ENCODE measurements at places on chromosomes 1 and 21. TPM values are rescaled to one million over a fixed set of nuclear protein-coding genes. Genes with fewer than 3 reads are reported as not detected.

DNA sequence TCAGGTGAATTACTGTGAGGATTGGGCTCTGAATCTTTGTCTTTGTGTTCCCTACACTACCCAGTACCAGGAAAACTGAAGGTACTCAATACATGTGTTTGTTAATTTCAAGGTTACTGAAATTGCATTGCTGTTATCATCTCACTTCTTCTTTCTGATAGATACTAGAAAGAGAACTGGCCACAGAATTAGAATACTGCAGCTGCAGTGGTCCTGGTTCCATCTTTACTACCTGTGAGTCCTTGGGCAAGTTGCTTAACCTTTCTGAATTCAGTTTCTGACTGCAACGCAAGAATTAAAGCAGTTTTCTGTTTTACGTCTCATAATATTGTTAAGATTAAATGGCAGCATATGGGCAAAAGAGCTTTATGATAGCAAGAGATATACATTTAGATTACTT is 263.5 kb downstream of the LMO4 start:
- no peak for DNase-seq

DNA sequence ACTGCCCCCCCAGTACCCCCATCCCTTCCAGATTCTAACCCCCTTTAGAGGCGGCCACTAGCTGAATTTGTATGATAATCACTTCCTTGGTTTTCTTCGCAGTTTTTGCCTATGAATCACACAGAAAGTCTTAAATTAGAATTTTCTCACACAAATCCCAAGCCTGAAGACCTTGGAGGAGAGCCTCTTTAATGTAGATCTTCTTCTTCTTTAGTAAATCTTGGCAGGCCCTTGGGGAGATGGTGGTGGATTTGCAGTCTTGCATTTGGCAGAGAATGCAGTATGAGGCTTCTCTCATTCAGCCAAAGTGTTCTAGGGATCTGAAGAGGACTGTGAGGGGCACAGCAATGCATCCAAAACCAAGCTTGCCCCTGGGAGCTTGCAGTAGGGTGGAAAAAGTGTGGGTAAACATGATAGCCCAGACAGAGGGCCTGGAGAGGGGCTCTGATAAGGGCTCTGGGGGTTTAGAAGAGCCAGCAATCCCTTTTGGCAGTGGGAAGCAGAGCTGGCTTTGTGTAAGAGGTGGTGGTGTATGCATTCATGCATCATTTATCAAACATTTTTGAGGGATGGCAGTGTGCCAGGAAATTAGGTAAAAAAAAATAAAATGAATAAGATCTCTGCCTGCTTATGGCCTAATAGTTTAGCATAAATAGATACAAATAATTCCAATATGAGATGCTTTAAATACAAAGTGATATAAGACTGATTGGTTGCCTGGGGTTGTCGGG is 7.7 kb upstream of the CDC42 start:
- no peak for DNase-seq

- no peak for DNase-seq
Measured at GRCh38 chr21:43805275-43805800, 16.0 kb downstream of the RRP1 start.

GRCh38 chr1:21930080-21930571 is 7.0 kb downstream of the HSPG2 start:
- no peak for DNase-seq

- DNase-seq, result no peak
Measured at GRCh38 chr1:233796146-233796783, 108.2 kb upstream of the SLC35F3 start.

DNA sequence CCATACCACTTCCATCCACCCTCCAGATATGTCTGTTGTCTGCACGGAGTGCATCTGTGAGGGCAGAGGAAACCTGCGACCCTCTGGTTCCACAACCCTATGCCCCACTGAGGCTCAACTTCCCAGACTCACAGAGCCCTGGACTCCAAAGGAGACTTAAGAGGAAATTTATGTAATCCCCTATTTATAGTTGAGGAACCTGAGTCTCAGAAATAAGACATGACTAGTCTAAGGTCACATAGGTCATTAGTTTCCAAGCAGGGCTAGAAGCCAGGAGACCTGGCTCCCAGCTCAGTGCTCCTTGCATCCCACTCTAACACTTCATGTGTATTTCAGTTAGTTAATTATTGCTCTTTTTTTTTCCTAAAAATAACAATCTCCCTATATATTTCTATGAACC is 15.7 kb upstream of the LEMD1 start:
- no peak for DNase-seq

DNA sequence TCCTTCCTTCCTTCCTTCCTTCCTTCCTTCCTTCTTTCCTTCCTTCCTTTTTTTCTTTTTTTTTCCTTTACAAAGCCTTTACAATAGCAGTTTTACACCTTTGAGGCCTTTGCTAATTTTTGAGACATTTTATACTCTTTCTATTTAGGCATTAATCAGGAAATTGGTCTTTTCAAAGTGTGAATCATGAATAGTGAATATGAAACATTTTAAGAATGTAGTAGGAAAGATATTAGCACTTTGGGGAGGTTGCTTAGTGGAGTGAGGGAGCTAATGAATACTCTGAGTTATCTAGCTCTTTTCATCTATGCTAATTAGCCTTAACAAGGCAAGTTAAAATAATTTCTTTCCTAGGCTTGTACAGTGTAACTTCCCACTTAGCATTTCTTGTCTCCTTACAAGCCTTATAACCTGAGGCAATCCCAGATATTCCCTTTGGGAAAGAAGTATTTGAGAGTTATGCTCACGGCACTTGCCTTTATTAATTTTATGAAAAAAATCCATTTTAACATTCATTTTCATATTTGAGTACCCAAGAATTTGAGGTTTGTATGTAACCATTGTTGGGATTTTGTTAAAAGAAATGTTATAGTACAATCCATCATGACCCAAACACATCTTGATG is 122.6 kb downstream of the NTNG1 start:
- DNase-seq, result no peak

DNA sequence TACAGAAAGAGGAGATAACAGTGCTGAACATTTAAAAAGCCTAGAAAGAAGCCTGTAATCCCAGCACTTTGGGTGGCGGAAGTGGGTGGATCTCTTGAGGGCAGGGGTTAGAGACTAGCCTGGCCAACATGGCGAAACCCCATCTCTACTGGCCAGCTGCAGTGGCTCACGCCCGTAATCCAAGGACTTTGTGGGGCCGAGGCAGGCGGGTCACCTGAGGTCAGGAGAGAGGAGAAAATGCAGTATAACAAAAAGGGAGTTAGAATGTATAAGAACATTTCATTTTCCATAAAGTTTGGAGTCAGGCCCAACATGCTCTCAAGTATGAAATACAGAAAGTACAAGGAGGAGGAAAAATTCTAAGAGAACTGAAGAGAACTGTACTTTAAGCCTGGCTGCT is 134.5 kb downstream of the SMYD3 start:
- peak; percentile 59 for DNase-seq

DNA sequence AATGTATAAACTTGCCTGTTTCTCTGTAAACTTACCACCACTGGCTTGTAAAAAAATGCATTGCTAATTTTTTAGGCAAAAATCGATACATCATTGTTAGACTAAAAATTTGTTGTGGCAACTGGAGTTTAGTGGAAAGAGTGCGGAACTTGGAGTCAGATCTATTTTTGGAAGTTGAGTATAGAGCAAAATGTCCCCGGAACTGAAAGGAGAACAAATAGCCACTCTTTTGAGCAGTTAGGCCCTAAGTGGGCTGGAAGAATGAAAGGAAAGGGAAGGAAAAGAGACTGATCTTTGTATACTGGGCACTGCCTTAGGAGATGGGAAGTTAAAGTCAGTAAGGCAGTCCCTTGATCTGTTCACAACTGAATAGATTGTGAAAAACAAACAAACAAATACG is 30.2 kb downstream of the OPTC start:
- no peak for DNase-seq

DNA sequence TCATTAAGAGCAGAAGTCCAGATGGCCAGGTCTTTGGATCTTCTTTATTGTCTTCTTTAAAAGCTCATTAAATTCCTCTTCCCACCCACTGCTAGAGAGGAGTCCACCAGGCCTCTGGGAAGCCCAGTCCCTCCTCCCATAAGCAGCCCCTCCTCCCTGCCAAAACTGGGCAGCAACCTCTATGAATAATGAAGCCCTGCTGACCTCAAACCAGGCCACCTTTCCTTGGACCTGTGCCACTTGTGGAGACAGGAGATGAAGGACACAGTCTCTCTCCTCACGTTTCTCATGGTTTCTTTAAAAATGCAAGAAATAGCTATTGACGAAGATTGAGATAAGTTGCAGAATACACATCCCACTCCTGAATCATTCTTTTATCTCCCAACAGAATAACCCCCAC is 112.8 kb downstream of the EDEM3 start:
- DNase-seq, result no peak

GRCh38 chr1:115337633-115338456 is at the start of gene NGF:
NGF (minus strand) TSS chr1:115338249; CDS start chr1:115286795, 51,454 bp downstream.
- DNase-seq, result peak; percentile 77

DNA sequence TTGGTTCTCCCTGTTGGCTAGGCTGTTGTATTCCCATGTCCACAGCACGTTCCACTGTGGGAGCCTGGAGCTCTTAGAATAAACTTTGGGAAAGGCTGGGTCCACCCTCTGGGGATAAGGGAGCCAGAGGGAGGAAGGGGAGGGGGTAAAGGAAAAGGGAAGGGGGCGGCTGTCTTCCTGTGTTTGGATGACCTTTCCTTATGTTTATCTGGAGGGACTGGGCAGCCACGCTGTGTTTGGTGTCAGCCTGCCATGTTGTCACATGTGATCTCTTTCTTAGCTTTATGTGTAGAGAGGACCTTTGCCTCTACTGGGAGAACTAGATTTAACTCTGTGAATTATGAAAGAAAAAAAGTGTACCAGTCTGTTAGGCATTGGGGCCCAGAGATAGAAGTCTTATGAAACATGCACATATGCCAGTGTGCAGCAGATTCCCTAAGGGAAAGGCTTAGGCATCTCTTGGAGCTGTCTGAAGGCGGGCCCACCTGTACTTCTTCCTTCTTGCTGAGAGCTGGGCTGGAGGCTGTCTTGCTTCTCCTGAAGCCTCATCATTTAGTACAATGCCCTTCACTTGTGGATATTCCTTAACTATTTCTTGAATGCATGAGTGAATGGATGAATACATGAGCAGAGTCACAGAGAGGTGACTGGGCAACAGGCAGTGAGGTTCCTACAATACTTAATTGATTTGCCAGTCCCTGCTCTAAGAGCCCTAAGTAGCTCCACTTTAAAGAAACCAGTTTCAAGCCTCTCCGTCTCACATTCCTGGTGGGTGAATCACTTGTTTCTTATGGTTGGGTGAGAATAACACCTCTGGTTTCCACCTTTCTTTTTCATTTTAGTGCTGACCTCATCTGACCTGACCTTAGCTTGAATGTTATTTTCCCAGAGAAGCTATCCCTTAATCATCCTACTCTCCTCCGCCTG is 62.5 kb upstream of the ARHGAP29 start:
- no peak for DNase-seq

DNA sequence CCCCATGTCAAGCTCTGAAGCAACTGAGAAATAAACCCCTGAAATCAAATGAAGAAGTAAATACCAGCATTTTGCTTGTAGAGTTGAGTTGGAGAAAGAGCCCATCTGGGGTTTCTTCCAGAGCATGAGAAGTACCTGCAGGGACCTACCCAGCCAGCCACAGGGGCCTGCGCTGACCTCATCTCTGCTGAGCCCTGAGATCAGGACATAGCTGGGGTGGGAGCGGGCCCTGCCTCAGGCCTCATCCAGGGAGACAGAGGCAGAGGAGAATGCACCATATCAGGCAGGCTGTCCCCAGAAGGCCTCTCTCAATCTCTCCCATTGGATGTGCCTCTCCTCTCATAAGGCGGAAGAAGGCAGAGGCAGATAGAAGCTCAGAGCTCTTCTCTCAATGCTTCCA is 27.6 kb downstream of the RUNX1 start:
- DNase-seq, result no peak

DNA sequence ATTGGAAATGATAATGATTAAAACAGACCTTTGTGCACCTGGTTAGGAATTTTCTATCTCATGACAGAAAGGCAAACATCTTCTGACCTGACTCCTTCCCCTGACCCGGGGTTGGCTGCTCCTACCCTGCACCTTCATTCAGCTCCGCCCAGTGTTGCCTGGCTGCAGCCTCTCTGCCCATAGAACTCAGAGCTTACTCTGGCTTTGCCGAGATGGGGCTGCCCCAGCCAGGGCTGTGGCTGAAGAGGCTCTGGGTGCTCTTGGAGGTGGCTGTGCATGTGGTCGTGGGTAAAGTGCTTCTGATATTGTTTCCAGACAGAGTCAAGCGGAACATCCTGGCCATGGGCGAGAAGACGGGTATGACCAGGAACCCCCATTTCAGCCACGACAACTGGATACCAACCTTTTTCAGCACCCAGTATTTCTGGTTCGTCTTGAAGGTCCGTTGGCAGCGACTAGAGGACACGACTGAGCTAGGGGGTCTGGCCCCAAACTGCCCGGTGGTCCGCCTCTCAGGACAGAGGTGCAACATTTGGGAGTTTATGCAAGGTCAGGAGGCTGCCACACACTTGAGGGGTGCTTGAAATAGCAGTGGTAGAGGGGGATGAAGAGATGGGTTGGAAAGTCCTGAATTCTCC is at the start of gene DIO1:
TSS of gene DIO1 (plus strand) at position 189 of the 638 bp plus-strand sequence. CDS start at position 213, 24 bp downstream.
- DNase-seq, result no peak

GRCh38 chr21:22355949-22356348 is 1357.7 kb downstream of the NCAM2 start:
- DNase-seq, result no peak

DNA sequence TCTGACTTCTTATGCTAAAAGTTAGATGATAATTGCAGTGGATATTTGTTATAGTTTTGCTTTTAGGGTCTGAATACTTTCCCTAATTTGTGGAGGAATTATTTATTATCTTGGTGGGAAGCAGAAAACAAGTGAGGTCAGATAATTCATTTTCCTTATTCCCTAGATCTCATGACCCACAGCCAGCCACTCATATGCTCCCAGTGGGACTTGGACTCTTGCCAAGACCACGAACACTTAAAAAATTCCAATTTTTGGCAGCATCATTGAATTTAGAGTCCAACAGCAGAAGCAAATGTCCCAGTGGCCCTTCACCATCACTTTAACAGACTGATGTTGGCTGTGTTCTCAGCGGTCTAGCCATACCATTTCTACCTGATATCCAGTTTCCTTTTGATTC is 204.2 kb downstream of the HMCN1 start:
- DNase-seq, result no peak

DNA sequence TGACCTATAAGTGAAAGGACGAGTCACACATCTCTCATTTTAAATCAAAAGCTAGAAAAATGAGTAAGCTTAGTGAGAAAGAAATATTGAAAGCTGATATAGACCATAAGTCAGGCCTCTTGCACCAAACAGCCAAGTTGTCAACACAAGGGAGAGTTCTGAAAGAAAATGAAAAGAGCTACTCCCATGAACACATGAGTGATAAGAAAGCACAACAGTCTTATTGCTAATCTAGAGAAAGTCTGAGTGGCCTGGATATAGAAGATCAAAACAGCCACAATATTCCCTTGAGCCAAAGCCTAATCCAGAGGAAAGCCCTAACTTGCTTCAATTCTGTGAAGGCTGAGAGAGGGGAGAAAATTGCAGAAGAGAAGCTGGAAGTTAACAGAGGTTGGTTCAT is 175.0 kb downstream of the SMYD3 start:
- no peak for DNase-seq

ATAD3A gene
- 11.4 TPM for total RNA-seq

GUCA2A gene
- 2.2 TPM for total RNA-seq

PLA2G2C gene
- total RNA-seq, result 1.5 TPM

LAD1 gene
- not detected for total RNA-seq

PODN gene
- 200 TPM for total RNA-seq

CHRM3 gene
- 43.9 TPM for total RNA-seq

APOBEC4 gene
- not detected for total RNA-seq

LRRC3 gene
- 7.1 TPM for total RNA-seq

NUAK2 gene
- 0.66 TPM for total RNA-seq

Data from sigmoid colon (tissue), 7 donors.